ENCODE measurements at places on chromosomes 3 and 15. TPM values are rescaled to one million over a fixed set of nuclear protein-coding genes. Genes with fewer than 3 reads are reported as not detected.

GALNT15 gene
- not detected for total RNA-seq

- H3K36me3 ChIP-seq, result peaks cover 9% of the 10 kb centered on the region
- no peak overlapping the region for H3K27ac ChIP-seq
- no peak for DNase-seq
- peaks cover 22% of the 10 kb centered on the region for H3K4me1 ChIP-seq
- no peaks in the 10 kb centered on the region for H3K27me3 ChIP-seq
Observed at GRCh38 chr3:32257042-32257441, 18.6 kb downstream of the CMTM8 start.

GRCh38 chr3:102235679-102236078 is 199.1 kb upstream of the ZPLD1 start:
- no peak overlapping the region for H3K4me3 ChIP-seq
- H3K4me1 ChIP-seq, result no peaks in the 10 kb centered on the region
- no peaks in the 10 kb centered on the region for H3K36me3 ChIP-seq
- no peak overlapping the region for H3K27ac ChIP-seq
- DNase-seq, result no peak
- H3K27me3 ChIP-seq, result no peaks in the 10 kb centered on the region

DNA sequence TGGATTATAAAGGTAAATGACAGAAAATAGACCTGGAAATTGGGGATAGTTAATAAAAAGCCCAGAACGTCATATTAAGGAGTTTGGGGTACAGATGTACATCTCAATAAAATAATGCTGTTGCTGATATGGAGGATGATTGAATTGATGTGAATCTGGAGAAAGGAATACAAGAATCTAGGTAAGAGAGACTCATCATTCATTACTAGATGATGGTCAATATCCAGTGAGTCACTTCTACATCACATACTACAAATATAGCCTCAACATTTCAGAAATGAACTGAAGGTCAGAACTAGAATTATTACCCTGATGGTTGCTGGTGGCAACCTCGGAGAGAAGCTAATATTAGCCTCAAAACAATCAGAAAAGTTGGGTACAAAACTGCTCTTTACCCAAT is 37.6 kb upstream of the P3H2 start:
- no peaks in the 10 kb centered on the region for H3K36me3 ChIP-seq
- peaks cover 5% of the 10 kb centered on the region for H3K27me3 ChIP-seq
- DNase-seq, result no peak

Data from activated CD4-positive, alpha-beta memory T cell treated with anti-CD3 and anti-CD28 coated beads for 36 hours (primary cell).